ENCODE measurements at places on chromosomes 4 and X. TPM values are rescaled to one million over a fixed set of nuclear protein-coding genes. Genes with fewer than 3 reads are reported as not detected.

Gene FAT4
- polyA plus RNA-seq, result 4.1 TPM

Gene MMAA
- polyA plus RNA-seq, result 4.0 TPM

Gene RAI2
- 21.5 TPM for polyA plus RNA-seq

Gene TRIM2
- 5.8 TPM for polyA plus RNA-seq

Gene SMIM10L2A
- 1.2 TPM for polyA plus RNA-seq

Gene PPP1R2C
- polyA plus RNA-seq, result not detected

Gene ELF4
- 5.3 TPM for polyA plus RNA-seq

Gene NIPAL1
- polyA plus RNA-seq, result 0.24 TPM

Gene FANCB
- 0.28 TPM for polyA plus RNA-seq

Gene NAP1L3
- polyA plus RNA-seq, result 1.1 TPM

Gene ABLIM2
- 11.1 TPM for polyA plus RNA-seq

Gene PLAC1
- polyA plus RNA-seq, result not detected

Gene ZXDB
- 4.0 TPM for polyA plus RNA-seq

Gene GPR34
- 1.3 TPM for polyA plus RNA-seq

Gene GLUD2
- polyA plus RNA-seq, result 0.42 TPM

Gene MAGEB10
- polyA plus RNA-seq, result not detected

Gene NEUROG2
- polyA plus RNA-seq, result not detected

Gene QRFPR
- polyA plus RNA-seq, result 4.1 TPM

Gene PAGE3
- not detected for polyA plus RNA-seq

Gene NUP62CL
- polyA plus RNA-seq, result 0.91 TPM

Gene SPATA18
- 0.43 TPM for polyA plus RNA-seq

Gene NEXMIF
- polyA plus RNA-seq, result under 0.01 TPM

Gene TXK
- polyA plus RNA-seq, result 0.19 TPM

Gene CTBP1
- 148 TPM for polyA plus RNA-seq

Gene ARAP2
- 0.39 TPM for polyA plus RNA-seq

Gene DMP1
- polyA plus RNA-seq, result not detected

Gene GAGE2A
- polyA plus RNA-seq, result not detected

Gene RIPPLY1
- polyA plus RNA-seq, result not detected

Gene DDX53
- polyA plus RNA-seq, result not detected

Gene AR
- polyA plus RNA-seq, result 3.0 TPM

Gene IRAK1
- polyA plus RNA-seq, result 23.8 TPM

Gene VCX
- polyA plus RNA-seq, result not detected

Gene VEGFC
- polyA plus RNA-seq, result 7.3 TPM
